ENCODE measurements at places on chromosomes 11 and 22. TPM values are rescaled to one million over a fixed set of nuclear protein-coding genes. Genes with fewer than 3 reads are reported as not detected.

DNA sequence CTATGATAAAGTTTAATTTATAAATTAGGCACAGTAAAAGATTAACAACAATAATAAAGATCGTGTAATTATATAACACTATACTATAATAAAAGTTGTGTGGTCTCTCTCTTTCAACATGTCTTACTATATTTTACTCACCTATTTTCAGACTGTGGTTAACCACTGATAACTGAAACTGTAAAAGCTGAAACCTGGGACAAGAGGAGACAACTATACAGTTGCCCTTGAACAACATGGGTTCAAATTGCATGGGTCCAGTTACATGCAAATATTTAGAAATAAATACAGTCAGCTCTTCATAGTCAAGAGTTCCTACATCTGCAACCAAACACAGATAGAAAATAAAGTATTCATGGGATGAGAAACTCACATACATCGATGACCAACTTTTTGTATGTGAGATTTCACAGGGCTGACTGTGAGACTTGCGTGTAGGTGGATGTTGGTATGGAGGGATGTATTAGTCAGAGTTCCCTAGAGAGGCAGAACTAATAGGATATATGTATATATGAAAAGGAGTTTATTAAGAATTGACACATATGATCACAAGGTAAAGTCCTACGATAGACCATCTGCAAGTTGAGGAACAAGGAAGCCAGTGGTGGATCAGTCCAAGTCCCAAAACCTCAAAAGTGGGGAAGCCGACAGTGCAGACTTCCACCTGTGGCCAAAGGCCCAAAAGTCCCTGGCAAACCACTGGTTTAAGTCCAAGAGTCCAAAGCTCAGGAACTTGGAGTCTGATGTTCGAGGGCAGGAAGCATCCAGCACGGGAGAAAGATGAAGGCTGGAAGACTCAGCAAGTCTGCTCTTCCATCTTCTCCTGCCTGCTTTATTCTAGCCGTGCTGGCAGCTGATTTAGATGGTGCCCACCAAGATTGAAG is 359.5 kb downstream of the INSC start:
- DNase-seq = no peak

GRCh38 chr11:34651551-34651950 is 30.7 kb downstream of the EHF start:
- no peak for DNase-seq

SLC25A18 gene
- polyA plus RNA-seq = 1.6 TPM

- DNase-seq = no peak
These were observed 2.2 kb upstream of the CD151 start for GRCh38 chr11:830295-831117.

INS gene
- not detected for polyA plus RNA-seq

JHY gene
- polyA plus RNA-seq = 11.3 TPM

DNA sequence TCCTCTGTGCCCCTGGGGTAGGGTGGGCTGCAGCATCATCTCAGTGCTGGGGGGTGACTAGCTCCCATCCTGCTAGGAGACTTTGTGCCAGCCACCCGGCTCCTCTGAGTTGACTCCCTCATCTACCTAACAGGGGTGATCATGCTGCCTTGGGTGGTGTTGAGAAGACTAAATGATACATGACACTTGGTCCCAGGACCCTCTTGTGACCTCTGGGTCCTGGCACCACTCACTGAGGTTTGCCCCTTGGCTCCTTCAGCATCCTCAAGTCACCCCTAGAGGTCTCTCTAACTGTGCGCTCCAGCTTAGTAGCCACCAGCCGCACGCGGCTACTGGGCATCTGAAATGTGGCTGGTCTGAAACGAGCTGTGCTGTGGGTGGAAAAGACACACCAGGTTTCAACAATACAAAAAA is 72.1 kb downstream of the LRRC32 start:
- DNase-seq = no peak

RRAS2 gene
- 46.5 TPM for polyA plus RNA-seq

All from renal cortex interstitium (tissue), 15 donors.